Activated effector memory CD4-positive, alpha-beta T cell treated with Interleukin-2 at 50 U/mL for 16 hours (primary cell): ENCODE measurements at places on chromosomes 12 and 14.

DNA sequence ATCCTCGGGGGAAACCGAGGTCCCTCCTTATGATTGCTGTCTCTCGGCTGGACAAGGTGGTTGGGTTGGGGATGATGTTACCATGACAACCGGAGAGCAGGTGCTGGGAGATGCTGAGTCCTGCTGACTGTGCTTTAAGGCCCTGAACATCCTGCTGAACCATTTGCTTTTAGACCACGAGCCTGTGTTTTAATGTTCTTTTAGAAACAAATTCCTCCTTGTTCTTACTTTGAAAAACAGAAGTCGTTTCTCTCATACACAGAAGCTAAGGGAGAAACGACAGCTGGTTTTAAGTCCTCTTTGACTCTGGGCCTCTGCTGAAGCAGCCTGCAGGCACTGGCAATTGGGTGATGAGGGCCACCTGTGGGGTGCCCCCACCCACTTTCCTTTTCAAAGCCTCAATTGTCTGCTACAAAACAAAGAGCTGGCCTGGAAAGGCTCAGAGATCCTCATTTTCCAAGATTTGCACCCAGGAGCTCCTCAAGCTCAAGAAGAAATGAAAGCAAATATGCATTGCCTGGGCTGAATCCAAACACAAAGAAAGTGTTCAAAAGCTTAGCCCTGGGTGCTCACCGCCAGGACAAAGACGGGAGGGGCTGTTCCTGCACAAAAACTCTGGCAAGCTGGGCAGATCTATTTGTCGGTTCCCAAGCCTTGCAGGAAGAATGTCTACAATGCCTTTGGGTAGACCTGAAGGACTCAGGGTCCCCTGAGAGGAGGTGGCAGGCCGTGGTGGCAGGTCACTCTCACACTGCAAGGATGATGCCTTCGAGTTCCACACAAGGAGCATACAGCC is 90.0 kb upstream of the CLMN start:
- no peak for DNase-seq

DNA sequence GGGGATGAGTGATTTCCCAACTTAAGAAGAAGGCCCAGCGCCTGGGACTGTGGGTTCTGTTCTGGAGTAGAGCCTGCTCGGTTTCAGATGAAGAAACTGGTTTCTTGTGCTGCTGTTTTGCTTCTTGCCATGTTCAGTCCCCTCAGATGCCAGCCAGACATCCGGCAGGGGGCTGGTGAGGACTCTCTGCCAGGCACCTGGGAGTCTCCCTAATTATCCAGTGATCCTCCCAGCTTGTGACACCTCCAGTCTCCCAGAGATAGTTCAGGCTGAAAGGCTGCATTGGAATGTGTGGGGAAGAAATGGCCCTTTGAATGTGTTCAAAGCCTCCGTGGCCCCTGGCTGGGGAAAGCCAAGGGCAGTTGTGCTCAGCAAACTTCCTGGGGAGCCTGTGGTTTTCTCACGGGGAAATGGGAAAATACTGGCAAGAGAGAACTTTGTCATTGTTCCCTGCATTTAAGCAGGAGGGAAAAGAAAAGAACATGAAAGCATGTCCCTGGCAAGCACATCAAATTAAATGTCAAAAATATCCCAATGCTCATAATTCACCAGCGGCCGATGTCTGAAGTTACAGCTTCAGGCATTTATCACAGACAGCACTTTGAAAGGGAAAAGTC is 8.5 kb upstream of the SERPINA12 start:
- no peak for DNase-seq

DNA sequence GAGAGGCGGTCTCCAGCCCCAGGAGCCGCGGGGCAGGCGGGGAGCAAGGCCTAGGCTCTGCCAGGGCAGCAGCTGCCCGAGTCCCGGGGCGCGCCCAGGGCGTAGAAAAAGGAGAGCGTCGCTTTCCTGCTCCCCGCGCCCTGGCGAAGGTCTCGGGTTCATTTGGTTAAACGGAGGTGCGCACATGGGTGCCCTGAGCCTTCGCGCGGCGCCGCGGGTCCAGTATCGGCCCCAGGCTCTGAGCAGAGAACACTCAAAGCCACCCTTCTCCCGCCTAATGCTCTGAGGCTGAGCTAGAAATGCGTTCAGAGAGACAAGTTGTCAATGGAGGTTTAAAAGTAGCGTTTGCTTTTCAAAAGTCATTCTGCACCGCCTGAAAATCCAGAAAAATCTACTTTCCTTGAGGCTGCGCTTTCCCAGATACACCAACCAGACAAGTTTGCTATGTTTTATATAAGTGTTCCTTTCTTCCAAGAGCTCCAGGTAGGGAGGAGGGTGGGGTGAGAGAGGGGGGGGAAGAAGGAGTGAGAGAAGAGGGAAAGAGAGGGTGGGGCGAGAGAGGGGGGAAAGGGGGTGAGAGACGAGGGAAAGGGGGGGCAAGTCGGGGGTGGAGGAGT is 1.5 kb downstream of the TMEM132C start:
- no peak for DNase-seq

DNA sequence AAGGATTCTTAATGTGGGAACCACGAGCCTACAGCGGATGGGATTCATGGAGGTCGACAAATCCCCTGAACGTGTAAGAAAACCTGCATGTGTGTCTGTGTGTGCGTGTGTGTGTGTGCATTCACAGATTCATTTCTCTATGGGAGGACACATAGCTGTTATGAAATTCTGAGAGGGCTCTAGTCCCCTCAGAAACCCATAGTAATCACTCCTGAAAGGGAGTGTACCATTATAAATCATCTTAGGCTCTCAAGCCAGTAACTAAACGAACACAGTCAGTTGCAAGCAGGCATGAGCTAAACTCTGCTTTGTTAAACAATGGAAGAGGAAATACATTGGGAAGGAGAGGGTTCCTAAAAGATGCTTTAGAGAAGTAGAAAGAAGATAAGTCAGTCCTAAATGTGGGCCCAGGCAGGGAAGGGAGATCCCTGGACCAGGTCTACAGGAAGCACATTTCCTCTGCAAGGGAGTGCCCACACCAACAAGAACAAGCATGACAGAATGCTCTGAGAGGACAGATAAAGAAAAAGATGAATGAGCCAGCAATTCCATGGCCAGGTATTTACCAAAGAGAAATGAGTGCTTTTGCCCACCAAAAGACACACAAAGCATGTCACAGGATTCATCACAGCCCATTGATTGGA is 91.3 kb downstream of the ITPR2 start:
- DNase-seq, result no peak

- no peak for DNase-seq
Observed at GRCh38 chr12:131222329-131223139, 268.8 kb downstream of the ADGRD1 start.

DNA sequence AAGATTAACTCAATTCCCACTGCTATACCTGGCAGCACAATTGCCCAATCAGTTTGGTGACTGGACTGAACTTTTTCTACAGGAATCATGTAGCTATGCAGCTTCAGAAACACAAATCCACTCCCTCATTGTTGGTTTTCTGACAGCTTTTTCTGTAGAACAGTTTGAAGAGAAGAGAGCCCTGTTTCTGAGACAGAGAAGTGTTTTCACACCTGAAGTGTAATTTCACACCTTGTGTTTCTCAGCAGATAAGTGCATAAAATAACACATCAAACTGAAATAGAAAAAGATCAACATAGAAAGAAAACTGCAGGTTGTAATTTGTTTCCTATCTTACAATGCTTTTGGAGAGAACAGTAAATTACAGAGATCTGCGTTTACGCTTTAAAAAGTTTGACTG is 335.6 kb downstream of the SNAPC1 start:
- no peak for DNase-seq

DNA sequence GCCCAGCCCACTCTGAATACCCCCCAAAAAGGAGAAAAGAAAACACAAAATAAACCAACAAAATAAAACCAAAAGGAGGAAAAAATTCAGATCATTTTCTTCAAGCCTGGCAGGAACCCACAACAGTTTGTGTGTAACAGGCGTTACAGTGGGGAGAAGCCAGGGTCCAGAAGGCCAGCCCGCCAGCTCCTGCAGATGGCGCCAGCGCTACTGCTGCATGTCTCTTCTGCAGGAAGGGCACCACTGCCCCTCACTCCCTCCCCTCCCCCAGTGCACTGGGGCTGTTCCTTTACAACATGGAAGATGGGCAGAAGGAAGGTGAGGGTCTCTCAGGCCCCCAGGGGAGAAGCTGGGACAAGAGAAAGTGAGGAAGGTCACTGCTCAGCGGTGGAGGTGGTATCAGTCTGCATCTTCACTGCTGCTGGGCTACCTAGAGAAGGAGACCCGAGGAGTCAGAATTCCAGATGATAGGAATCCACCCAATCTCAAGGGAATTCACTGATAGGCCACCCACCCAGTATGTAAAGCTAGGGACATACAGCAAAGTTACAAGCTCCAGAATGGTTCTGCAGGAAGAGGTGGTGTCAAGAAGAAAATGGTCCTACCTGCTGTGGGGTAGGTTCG is 2.3 kb upstream of the NOP2 start:
- DNase-seq, result no peak

DNA sequence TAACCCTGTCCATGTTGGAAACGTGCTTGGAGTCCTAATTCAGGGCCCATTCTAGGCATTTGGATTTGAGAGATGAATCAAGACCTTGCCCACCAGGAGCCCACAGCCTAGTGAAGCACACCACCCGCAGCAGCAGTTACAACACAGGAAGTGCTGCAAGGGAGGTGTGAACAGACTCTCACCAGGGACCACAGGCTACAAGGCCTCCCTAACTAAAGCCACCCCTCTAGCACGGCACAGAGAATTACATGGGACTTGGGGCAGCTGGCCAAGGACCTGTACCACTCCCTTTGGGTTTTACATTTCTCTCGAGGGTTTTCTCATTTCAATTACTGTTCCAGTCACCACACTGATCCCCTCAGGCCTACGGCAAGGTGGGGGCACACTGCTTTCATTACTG is 49.5 kb upstream of the FOXN3 start:
- peak; percentile 18 for DNase-seq

DNA sequence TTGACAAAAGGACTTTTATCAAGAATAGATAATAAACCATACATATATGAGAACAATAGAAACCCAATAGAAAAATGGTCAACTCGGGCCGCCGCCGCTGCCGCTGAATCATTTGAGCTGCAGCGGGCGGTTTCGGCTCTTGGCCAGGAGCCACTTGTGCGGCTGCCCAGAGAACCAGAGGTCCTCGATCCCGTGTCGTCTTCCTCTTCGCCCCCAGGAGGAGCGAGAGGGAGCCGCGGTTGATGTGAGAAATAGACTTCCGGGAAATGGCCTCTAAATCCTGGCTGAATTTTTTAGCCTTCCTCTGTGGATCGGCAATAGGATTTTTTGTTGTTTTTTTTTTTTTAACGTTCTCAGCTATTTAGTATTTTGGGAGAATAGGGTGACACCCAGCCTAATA is 44.8 kb downstream of the CPSF6 start:
- DNase-seq, result no peak

GRCh38 chr14:37147310-37147880 is 25.0 kb downstream of the SLC25A21 start:
- no peak for DNase-seq

DNA sequence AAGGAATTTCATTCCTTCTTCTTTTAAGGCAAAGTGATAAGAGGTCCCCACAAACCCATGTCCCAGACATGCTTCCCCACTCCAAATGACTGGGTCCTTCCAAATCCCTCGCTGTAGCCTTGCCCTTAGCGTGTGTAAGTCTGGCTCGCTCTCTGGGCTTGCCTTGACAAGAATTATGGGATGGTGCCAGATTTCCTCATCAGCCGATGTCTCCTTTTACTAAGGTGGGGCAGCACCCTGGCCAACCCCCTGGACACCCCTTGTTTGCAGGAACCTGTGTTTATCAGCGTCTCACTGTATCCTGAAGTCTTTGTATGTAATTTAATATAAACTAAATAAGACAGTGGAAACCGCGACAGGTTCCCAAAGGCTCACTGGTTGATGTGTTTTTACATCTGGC is 493.3 kb downstream of the EGLN3 start:
- DNase-seq, result no peak

- DNase-seq, result no peak
Observed at GRCh38 chr12:123498126-123498825, 35.2 kb downstream of the RILPL1 start.

DNA sequence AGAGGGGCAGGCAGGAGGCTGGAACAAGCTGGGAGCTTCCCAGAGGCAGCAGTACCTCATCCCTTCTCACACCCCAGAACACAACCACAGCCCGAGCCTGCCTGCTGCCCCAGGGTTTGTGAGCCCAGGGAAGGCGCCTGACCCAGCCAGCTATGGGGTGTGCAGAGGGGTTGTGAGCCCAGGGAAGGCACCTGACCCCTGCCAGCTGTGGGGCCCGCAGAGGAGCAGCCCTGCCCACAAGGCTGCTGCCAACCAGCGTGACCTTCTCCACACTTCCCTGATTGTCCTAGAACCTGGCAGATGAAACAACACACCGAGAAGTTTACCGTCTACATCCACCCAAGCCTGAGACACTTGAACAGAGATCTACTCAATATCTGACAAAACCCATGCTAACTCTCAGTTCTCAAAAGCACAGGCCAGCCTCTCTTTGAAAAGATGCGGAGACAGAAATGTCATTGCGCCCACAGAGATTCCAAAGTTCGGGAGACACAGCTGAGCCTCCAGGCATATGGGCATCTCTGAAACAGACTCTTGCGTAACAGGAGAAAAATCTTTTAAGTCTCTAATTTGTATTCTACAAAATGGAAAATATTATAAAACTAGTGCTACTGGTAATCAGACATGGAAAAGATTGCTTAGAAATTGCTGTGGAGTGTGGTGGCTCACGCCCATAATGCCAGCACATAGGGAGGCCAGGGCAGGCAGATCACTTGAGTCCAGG is 47.3 kb downstream of the SFSWAP start:
- no peak for DNase-seq

DNA sequence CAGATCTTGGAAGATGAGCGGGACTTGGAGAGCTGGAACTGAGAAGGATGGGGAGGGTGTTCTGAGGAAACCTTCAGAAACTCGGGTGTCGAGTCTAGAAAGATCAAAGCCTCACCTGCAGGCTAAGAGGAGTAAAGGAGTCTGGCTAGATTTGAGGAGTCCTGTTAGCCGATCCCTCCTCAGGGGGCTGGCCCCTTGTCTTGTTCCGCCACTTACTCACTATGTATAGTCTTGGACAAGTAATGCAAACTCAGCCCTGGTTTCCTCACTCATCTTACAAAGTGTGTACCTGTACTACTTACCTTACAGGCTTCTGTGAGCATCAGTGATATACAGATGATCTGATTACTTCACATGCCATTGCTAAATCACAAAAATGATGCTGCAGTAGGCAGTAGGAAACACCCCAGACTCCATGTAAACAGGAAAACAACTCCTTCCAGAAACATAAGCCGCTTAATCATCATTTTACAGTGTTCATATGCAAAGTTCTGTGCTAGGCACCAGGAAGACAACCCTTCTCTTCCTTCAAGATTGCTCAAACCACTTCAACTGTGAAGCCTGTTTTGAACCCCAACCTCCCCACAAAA is 2.0 kb upstream of the SPTLC2 start:
- DNase-seq, result no peak
